CD8-positive, alpha-beta memory T cell (primary cell): ENCODE measurements at places on chromosomes 12 and 14.

GRCh38 chr14:70770490-70770889 is 38.8 kb downstream of the MAP3K9 start:
- no peak for DNase-seq
- H3K27ac ChIP-seq: no peak overlapping the region
- no peaks in the 10 kb centered on the region for H3K27me3 ChIP-seq
- no peaks in the 10 kb centered on the region for H3K4me1 ChIP-seq
- no peaks in the 10 kb centered on the region for H3K36me3 ChIP-seq

DNA sequence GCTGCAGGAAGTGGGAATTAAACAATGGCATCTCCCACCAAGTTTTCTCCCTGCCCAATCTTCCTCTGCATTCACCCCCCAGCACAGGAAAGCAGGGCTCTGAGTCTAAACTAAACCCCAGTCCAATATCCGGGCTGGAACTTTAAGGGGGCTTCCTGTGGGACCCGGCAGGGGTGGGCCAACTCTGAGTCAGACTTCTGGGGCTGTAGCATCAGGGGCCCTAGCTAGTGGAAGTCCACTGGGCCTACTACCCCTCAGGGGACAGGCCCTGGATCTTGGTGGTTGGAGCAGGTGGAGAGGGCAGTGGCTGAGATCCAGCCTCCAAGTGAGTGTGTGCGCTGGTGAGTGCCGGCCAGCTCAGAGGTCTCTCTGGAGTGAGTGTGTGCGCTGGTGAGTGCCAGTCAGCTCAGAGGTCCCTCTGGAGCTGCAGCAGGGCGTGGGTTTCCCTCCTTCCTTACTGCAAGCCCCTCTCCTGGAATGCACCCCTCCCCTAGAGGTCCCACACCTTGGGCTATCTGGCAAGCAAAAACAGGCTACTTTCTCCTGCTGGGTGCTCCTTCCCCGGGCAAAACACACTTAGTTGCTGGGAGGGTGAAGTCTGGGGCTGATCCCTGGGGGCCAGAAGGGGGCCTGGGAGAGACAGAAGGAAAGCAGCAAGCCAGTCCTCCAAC is 5.6 kb upstream of the LHX5 start:
- no peak for DNase-seq
- peaks cover 5% of the 10 kb centered on the region for H3K4me1 ChIP-seq
- no peak overlapping the region for H3K27ac ChIP-seq
- H3K27me3 ChIP-seq: peaks cover 45% of the 10 kb centered on the region
- no peaks in the 10 kb centered on the region for H3K36me3 ChIP-seq
- no peak overlapping the region for H3K4me3 ChIP-seq

GRCh38 chr12:6630736-6631135 is 5.0 kb downstream of the LPAR5 start:
- H3K27ac ChIP-seq: peak overlapping the region; percentile 24
- H3K36me3 ChIP-seq: no peaks in the 10 kb centered on the region
- no peak for DNase-seq
- H3K4me1 ChIP-seq: peaks cover 59% of the 10 kb centered on the region
- H3K4me3 ChIP-seq: peak overlapping the region; percentile 67
- H3K27me3 ChIP-seq: no peaks in the 10 kb centered on the region

- H3K36me3 ChIP-seq: no peaks in the 10 kb centered on the region
- peak overlapping the region; percentile 11 for H3K27ac ChIP-seq
These were observed 10.3 kb upstream of the CD27 start for GRCh38 chr12:6434205-6435140.

DNA sequence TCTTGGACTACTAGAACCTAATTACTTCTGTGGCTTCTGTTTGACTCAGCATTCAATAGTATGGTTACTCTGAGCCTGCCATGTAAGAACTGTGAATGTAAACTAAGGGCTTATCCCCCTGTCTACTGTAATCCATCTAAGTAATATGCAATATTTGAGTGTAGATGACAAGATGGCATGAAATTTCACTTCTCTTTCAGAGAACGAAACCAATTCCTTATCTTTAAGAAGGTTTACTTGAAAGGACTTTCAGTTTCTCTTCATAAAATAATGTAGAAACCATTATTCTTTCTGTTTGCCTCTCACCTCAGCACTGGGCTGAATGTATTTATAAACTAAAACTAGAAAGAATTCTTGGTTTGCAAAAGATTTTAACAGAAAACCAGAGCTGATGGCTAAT is 60.4 kb upstream of the ARID2 start:
- H3K4me3 ChIP-seq: peak overlapping the region; percentile 18
- H3K27me3 ChIP-seq: no peaks in the 10 kb centered on the region
- no peaks in the 10 kb centered on the region for H3K36me3 ChIP-seq
- H3K27ac ChIP-seq: peak overlapping the region; percentile 8
- peaks cover 30% of the 10 kb centered on the region for H3K4me1 ChIP-seq

GRCh38 chr12:19158923-19159322 is 29.4 kb downstream of the PLEKHA5 start:
- no peaks in the 10 kb centered on the region for H3K36me3 ChIP-seq
- H3K27me3 ChIP-seq: no peaks in the 10 kb centered on the region
- H3K4me3 ChIP-seq: no peak overlapping the region
- H3K27ac ChIP-seq: no peak overlapping the region
- no peaks in the 10 kb centered on the region for H3K4me1 ChIP-seq

DNA sequence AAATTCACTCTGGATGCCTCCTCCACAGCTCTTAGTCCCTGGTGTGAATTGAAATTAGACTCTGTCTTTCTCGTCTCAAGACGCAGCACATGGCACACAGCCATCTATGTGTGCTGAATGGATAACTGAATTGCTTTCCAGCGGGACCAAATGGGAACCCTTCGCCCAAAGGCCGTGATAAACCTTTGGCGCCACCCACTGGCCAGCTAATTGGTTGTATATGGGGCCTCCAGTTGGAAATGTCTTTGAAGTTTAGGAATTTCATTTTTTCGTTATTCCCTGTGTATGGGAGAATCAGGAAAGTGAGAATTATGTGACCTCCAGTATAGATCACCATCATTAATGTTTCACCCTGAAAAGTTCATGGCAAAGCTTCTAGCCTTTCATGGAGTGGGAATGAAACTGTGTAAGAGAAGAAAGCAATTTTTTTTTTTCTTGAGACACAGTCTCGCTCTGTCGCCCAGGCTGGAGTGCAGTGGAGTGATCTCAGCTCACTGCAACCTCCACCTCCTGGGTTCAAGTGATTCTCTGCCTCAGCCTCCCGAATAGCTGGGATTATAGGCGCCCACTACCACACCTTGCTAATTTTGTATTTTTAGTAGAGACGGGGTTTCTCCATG is 9.8 kb upstream of the HSP90AA1 start:
- peaks cover 4% of the 10 kb centered on the region for H3K4me1 ChIP-seq
- no peaks in the 10 kb centered on the region for H3K27me3 ChIP-seq
- H3K36me3 ChIP-seq: no peaks in the 10 kb centered on the region
- no peak overlapping the region for H3K27ac ChIP-seq
- no peak overlapping the region for H3K4me3 ChIP-seq
- DNase-seq: peak; percentile 63

DNA sequence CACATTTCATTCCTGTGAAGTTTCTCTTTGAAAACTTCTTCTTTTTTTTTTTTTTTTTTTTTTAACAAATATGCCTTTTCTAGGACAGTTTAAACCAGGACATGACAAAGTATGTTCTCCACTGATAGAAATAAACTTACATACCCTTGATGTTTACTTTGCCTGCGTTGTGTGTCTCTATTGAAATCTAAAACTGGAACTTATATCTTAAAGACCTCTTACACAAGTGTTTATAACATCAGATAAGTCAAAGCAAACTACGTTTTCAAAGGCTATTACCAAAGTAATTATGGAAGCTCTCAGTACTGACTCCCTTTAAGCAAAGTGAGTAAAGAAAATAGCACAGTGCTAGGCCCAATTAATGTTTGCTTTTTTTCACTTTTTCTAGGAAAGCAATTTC is 30.6 kb upstream of the ISM2 start:
- no peak for DNase-seq
- H3K4me3 ChIP-seq: no peak overlapping the region
- H3K36me3 ChIP-seq: no peaks in the 10 kb centered on the region
- H3K27ac ChIP-seq: no peak overlapping the region
- no peaks in the 10 kb centered on the region for H3K27me3 ChIP-seq

- H3K27me3 ChIP-seq: peaks cover 8% of the 10 kb centered on the region
- no peak overlapping the region for H3K4me3 ChIP-seq
These were observed 1.2 kb downstream of the NKX2-1 start for GRCh38 chr14:36518586-36519430.

- H3K36me3 ChIP-seq: no peaks in the 10 kb centered on the region
- no peak overlapping the region for H3K4me3 ChIP-seq
- peaks cover 21% of the 10 kb centered on the region for H3K27me3 ChIP-seq
- H3K4me1 ChIP-seq: peaks cover 15% of the 10 kb centered on the region
- peak; percentile 31 for DNase-seq
- H3K27ac ChIP-seq: no peak overlapping the region
These were observed 1.0 kb downstream of the INSM2 start for GRCh38 chr14:35534873-35535482.

DNA sequence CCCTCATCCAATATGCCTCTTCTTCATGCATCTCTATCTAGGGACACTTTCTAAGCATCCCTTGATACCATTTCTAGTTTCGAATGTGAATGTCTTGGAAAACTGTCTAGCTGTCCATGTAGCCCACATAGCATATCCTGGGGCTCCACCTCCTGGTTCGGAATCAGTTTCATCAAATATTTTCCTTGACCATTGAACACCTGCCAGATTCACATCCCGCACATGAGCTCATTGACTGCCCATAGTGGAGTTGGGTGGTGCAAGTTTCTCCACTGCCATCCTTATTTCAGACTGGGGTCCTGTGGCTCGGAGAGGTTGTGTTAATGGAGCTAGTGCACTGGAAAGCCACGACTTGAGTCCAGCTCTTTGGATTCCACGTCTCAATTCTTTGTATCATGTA is 58.6 kb upstream of the TMEM263 start:
- H3K4me1 ChIP-seq: no peaks in the 10 kb centered on the region
- no peak overlapping the region for H3K4me3 ChIP-seq
- H3K27me3 ChIP-seq: no peaks in the 10 kb centered on the region
- H3K27ac ChIP-seq: no peak overlapping the region
- DNase-seq: no peak
- H3K36me3 ChIP-seq: no peaks in the 10 kb centered on the region

- no peaks in the 10 kb centered on the region for H3K36me3 ChIP-seq
- no peak overlapping the region for H3K4me3 ChIP-seq
- no peaks in the 10 kb centered on the region for H3K4me1 ChIP-seq
These were observed 333.9 kb upstream of the LMO3 start for GRCh38 chr12:16939871-16940306.

GRCh38 chr14:80393766-80394165 is 182.5 kb upstream of the DIO2 start:
- DNase-seq: no peak
- no peaks in the 10 kb centered on the region for H3K27me3 ChIP-seq
- no peak overlapping the region for H3K4me3 ChIP-seq
- H3K36me3 ChIP-seq: no peaks in the 10 kb centered on the region
- H3K4me1 ChIP-seq: no peaks in the 10 kb centered on the region

DNA sequence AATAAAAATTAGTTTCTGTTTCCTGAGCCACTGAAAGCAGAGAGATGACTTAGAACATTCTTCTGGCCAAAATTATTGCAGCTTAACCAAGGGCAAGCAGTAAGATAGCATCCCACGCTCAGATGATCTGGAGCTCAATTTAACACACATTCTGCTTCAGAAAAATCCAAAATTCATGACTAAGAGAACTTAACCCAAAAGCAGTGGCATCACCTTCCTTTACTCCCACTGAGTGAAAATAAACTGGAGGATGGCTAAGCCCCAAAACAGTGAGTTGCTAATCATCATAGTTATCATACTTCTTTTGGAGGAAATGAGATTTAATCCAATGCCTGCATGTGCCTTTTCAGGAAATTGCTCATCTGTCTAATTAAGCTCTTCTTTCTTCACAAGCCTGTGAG is 195.4 kb downstream of the DUSP6 start:
- H3K27me3 ChIP-seq: no peaks in the 10 kb centered on the region
- no peaks in the 10 kb centered on the region for H3K36me3 ChIP-seq
- DNase-seq: no peak
- no peak overlapping the region for H3K27ac ChIP-seq
- H3K4me1 ChIP-seq: no peaks in the 10 kb centered on the region
- no peak overlapping the region for H3K4me3 ChIP-seq

DNA sequence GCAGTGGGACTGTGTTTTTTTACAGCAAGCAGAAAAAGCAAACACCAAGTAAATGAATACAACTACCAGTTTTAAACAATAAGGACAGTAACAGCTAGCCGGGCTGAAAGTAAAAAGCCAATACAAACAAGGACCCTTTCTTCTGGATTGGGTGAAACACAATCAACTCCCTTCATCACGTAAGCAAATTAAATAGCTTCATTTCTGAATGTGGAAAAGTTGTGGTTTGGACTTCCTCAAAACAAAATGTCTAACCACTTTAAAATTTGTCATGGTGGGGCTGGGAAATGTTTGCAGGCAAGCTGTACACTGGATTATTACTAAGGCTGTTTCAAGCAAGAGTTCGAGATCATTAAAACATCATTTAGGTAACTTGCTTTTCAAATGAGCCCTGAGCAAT is 47.4 kb downstream of the TCHP start:
- H3K36me3 ChIP-seq: peaks cover 44% of the 10 kb centered on the region
- no peak overlapping the region for H3K4me3 ChIP-seq
- H3K27ac ChIP-seq: no peak overlapping the region
- H3K4me1 ChIP-seq: peaks cover 16% of the 10 kb centered on the region
- DNase-seq: no peak
- H3K27me3 ChIP-seq: no peaks in the 10 kb centered on the region

DNA sequence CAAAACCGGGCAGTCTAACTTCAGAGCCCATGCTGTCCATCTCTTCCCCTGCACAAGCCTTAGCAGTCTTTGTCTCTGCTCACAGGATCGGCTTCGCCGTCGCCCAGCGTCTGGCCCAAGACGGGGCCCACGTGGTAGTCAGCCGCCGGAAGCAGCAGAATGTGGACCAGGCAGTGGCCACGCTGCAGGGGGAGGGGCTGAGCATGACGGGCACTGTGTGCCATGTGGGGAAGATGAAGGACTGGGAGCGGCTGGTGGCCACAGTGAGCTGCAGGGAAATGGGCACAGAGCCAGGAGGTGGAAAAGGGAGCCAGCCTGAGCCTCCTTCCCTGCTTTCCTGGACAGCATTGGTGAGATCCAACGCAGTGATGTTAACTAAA is 14.2 kb upstream of the CARMIL3 start:
- no peaks in the 10 kb centered on the region for H3K27me3 ChIP-seq
- no peak overlapping the region for H3K4me3 ChIP-seq
- no peak overlapping the region for H3K27ac ChIP-seq
- no peak for DNase-seq

- H3K27ac ChIP-seq: peak overlapping the region; percentile 95
- H3K27me3 ChIP-seq: no peaks in the 10 kb centered on the region
- peak; percentile 31 for DNase-seq
- H3K4me1 ChIP-seq: peaks cover 87% of the 10 kb centered on the region
- H3K36me3 ChIP-seq: no peaks in the 10 kb centered on the region
- H3K4me3 ChIP-seq: peak overlapping the region; percentile 10
These were observed 32.7 kb downstream of the VCPKMT start for GRCh38 chr14:50083467-50084337.

DNA sequence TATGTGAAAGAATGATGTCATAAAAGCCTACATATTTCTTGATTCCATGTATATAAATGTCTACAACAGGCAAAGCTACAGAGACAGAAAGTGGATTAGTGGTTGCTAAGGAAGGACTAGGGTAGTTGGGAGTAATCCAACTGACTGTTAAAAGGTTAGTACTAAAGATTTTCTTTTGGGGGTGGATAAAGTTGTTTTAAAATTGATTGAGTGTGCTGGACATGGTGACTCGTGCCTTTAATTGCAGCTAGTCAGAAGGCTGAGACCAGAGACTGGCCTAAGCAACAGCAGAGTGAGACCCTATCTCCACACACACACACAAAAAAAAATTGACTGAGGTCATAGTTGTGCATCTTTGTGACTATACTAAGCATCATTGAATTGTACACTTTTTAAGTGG is 234.3 kb downstream of the C12orf50 start:
- no peak for DNase-seq
- no peaks in the 10 kb centered on the region for H3K27me3 ChIP-seq
- H3K4me1 ChIP-seq: no peaks in the 10 kb centered on the region
- H3K36me3 ChIP-seq: no peaks in the 10 kb centered on the region
